ENCODE measurements at places on chromosomes 2 and 18.

GRCh38 chr2:136325844-136326331 is 207.9 kb upstream of the CXCR4 start:
- no peak for DNase-seq

GRCh38 chr2:74481961-74482800 is 617 bp downstream of the CCDC142 start:
- DNase-seq: peak; percentile 66

- no peak for DNase-seq
Measured at GRCh38 chr18:50836521-50836957, 16.7 kb upstream of the MRO start.

DNA sequence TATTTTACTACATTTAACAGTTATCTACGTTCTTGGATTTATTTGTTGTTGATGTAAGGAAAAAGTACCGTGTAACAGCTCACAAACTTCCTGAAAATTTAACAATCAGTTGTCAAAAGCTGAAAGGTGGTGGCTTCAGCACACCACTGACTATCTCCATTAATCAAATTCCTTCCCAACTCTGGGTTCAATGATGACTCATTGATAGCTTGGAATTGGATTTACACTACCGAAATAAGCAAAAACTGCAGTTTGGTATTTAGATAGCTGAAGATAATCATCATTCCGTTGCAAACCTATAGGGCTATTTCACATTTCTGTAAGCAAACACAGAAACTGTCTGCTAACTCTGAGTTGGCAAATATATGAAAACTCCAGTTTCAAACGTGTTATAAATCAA is 322.3 kb upstream of the TFPI start:
- no peak for DNase-seq

DNA sequence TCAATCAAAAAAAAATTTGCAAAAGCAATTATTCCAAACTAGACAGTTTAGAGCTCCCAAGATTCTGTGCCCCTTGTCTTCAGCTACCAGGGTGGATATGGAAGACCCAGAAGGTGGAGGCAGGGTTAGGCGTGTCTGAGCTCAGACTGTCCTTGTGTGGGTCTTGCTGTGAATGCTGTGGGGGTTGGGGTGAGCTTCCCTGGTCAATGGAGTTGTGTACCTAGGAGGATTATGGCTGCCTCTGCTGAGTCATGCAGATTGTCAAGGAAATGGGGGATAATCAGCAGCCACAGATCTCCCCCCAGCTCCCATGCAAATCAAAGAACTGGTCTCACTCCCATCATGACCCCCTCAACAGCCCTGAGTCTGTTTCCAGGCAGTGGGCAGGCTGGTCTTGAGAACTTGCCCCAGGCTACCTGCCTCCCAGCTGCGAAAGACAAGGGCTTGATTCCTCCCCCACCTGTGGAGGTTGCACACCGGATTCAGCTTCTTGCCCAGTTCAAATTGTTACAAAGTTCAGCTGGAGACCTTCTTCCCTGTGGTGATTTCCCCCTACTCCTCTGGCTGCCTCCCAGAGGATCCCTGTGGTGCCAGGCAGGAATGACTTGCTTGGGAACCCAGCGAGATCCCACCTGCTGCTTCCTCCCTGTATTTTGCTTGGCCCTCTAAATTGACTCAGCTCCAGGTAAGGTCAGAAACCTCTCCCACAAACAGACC is 77.0 kb downstream of the RAD51AP2 start:
- no peak for DNase-seq

- no peak for DNase-seq
Measured at GRCh38 chr2:198905881-198906612, 551.7 kb downstream of the SATB2 start.

- DNase-seq: peak; percentile 98
Measured at GRCh38 chr2:74421221-74421870, at the start of the genes C2orf81 and WDR54. TSS of gene C2orf81 (minus strand) at chr2:74421619. CDS start at chr2:74421560, 59 bp downstream. TSS of gene WDR54 (plus strand) at chr2:74421730. CDS start at chr2:74422154, 424 bp downstream.

DNA sequence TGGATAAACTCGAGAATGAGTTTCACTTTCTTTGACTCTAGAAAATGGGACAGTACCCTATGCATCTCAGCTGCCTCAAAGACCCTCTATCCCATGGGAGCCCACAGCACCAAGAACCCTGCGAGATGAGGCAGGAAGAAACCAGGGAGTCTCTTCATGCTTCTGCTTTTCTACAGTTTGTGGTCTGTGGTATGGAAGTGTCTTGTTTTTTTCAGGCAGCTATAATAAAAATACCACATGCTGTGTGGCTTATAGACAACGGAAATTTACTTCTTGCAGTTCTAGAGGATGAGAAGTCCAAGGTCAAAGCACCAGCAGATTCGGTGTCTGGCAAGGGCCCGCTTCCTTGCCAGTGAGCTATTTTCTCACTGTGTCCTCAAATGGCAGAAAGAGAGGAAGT is 257.9 kb downstream of the SUCLG1 start:
- DNase-seq: no peak

DNA sequence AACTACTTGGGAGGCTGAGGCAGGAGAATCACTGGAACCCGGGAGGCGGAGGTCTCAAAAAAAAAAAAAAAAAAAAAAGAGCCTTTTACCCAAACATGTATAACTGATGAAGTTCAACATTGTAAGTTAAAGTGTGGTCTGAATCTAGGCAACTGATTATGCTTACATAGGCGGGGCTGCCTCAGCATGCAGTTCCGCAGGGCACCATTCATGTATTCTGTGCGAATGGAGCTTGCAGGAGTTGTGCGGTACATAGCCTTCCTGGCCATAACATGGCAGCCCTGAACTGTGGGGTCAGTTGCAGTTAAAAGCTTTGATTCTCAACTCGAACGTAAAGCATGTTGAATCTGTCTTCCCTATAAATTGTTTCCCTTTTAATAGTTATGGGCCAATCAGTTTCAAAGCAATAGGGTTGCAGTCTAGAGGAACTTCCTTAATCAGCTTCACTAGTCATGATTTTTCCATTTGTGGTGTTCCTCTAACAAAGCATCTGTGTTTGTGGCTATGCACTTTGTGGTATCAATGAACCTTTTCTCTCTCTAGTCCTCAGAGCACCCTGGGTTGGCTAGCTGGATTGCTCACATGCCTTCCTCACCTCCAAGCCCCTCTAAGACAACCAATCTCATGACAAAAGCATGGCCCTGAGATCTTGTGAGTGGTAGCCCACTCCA is 30.6 kb upstream of the CEP68 start:
- DNase-seq: no peak

DNA sequence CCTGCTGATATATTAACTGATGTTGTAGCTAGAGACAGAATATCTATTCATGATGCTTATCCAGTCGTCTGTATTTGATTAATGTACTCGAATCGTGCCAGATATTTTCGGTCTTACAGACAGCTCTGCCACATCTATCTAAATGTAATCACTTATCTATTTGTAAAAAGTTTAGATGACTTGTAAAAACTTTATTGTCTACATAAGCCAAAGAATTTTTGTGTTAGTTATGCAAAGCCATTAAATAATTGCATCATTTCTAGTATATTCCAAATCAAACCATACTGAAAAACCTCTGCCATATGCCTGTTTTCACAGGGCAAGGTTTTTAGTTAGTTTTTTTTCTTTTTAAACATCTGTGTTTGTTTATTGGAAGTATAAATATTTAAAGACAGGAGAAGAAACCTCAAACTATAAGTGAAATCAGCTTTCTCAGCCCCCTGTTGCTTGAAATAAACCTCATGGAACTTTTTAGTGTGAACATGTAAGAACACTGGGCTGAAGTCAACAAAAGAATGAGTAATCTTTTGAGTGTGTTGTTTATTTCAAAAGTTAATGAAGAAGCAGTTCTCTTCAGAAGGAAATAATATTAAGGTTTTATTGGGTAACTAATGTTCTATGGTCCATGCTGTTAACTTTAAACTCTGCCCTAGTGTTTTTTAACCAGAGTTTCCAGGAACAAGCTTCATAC is 657.6 kb upstream of the SYT4 start:
- DNase-seq: no peak

- DNase-seq: no peak
Measured at GRCh38 chr2:46887028-46887885, 28.3 kb downstream of the MCFD2 start.

- peak; percentile 80 for DNase-seq
Measured at GRCh38 chr2:197786010-197786877, 1.1 kb upstream of the BOLL start.

Measured in GM20000 (cell line).